Stimulated activated CD8-positive, alpha-beta memory T cell treated with anti-CD3 and anti-CD28 coated beads, Interleukin-12 subunit alpha, Interleukin-12 subunit beta, amount 100 ng/mL, for 1 hour (primary cell): ENCODE measurements at places on chromosomes 11 and 22.

DNA sequence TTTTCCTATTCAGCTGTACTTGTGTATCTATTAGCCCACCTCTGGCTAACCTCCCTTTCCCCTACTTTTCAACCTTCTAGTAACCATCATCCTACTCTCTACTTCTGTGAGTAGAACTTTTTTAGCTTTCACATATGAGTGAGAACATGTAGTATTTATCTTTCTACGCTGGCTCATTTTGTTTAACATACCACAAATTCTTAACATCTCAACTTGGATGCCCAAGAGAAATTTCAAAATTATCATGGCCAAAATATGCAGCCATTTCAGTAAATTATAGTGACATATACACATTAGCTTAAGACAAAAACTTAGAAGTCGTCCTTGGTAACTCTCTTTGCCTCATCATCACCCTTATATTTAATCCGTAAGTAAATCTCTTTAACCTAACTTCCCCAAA, 34.7 kb downstream of the LUZP2 start:
- no peak for DNase-seq

- peak; percentile 33 for DNase-seq
These were observed 626 bp upstream of the TBX10 start for GRCh38 chr11:67640021-67640757.

DNA sequence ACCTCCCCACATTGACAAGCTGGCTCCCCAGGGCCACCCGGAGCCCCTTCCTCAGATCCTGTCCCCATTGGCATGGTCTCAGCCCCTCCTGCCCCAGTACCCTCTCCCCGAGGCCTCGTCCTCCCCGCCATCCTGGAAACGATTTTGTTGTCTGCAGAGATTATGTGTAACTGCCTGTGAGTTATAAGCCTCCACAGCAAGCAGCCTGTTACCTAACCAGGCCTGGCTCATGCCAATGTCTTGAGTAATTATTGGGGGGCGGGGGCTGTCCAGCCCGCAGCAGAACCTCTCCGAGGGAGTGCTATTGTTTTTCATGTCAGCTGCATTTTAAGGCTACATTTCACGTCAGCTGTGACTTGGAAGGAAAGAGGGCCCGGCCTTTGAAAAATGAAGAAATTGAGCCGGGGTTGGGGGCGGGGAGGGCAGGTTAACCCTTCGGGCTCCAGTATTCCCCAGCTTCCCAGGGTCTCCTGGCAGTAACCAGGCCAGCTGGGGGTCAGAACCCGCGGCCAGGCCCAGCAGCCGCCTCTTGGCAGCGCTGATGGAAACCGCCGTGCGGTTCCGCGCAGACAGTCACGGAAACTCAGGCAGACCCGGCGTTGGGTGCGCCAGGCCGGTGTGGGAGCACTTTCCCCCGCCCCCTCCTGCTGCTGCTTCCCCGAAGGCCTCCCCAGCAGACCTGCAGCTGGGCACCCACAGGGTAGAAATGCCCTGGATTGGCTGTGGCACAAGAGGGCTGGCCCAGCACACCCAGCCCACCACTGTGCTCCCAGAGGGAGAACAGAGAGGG, 59.5 kb downstream of the CDKN1C start:
- DNase-seq, result no peak

DNA sequence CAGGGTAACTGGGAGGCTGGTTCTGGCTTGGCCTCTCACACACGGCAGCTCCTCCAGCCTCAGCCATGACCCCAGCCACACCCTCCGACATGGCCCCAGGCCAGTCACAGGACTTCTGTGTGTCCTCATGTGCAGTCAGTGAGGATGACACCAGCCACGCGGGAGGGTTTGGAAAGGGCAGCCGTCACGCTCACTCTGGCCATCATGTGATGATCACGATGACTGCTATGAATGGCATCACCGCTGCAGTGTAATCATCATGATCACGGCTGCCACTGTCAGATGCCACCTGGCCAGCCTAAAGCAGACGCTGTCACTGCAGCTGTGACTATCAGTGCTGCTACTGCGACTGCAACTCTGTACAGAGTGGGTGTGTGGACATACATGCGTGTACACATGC, 640.9 kb downstream of the BRD1 start:
- DNase-seq, result no peak

GRCh38 chr11:12223771-12224536, 113.6 kb downstream of the MICAL2 start:
- no peak for DNase-seq

DNA sequence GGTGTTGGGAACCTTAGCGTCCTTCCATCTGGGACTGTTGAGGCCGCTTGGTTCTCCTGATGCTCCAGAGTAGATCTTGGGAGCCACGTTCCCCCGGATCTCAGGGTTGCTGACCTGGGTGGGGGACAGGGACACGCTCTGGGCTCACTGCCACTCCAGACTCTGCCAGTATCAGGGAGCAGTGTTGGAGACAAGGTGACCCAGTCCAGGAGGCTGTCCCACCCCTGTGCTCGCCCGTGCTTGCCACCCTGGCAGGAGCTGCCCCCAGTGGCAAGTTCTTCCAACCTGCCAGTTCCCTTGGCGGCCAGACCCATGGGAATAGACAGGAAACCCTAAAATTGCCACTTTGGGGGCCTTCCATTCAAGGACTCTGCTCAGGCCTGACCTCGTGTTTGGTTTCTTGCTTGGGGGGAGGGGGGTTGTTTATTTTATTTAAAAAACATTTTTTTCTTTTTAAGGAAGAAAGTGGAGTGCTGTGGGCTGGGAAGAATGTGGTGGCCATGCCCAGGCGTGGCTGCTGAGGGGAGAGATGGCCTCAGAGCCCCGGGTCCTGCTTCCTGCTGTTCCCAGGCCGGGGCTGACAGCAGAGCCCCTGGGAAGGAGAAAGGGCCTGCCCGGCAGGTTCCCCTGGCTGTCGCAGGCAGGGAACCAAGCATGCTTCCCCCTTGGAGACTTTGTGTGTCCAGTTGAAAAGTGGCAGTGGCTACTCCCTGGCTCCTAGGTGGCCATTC, 7.2 kb downstream of the GRK2 start:
- no peak for DNase-seq

- DNase-seq, result no peak
These were observed 2.1 kb downstream of the CCDC73 start for GRCh38 chr11:32792111-32792947.

- DNase-seq, result peak; percentile 74
These were observed at the start of gene HIRA for GRCh38 chr22:19431649-19432132. Gene HIRA, minus strand, starts transcription at chr22:19431733. Its CDS starts 257 bp downstream, at chr22:19431476.

DNA sequence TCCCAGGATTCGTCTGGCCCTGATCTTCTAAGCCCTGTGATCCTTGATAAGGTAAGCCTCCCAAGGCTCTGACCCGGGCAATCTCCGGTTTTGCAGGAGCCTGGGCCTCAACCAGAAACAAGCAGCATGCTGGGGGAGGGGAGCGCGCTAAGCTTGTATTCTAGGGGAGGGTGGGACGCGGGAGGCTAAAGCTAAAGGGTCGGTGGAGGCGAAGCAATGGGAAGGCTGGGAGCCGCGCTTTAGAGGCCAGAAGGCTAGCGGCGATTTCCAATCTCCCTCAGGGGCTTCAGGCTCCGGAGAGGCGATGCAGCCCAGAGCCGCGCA, 753 bp downstream of the PTPN5 start:
- no peak for DNase-seq

- DNase-seq, result no peak
These were observed 33.2 kb downstream of the RTN4R start for GRCh38 chr22:20234760-20235388.

DNA sequence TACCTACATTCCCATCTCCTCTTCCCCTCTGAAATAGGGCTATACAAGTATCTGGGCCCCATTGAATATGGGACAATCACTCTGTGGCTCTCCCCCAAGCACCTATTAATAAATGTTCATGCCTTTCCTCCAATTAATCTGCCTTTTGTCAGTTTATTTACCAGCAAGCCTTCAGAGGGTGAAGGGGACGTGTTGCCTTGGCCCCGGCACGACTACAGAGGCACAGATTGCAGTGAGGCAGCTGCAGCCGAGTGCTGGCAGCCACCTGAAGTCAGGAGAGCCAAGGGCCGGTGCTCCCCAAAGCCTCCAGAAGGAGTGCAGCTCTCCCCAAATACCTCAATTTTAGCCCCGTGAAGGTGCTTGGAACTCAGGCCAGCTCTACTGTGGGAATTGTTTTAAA, 580.9 kb upstream of the B3GAT1 start:
- DNase-seq, result no peak

GRCh38 chr22:35740616-35741015, 22.9 kb downstream of the APOL5 start:
- no peak for DNase-seq

- DNase-seq, result no peak
These were observed 12.9 kb downstream of the MN1 start for GRCh38 chr22:27788500-27789288.

GRCh38 chr11:2214527-2215229, 43.1 kb upstream of the TH start:
- no peak for DNase-seq

DNA sequence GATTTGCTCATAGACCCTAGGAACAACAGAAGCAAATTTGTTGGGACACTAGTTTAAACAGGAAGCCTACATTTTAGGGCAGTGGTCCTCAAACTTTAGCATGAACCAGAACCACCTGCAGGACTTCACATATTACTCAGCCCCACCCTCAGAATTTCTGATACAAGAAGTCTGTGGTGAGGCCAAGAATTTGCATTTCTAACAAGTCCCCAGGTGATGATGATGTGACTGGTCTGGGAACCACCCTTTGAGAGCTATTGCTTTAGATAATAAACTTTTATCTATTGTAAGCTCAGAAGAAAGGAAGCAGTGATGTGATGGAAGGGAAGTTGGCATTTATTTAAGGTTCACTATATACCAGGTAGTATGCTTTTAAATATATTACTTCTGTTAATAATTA, 194.0 kb downstream of the FAM181B start:
- no peak for DNase-seq

- no peak for DNase-seq
These were observed 20.6 kb downstream of the MORC2 start for GRCh38 chr22:30947816-30948454.

GRCh38 chr11:88098289-88098688, 77.0 kb downstream of the RAB38 start:
- DNase-seq, result no peak

GRCh38 chr11:116697011-116697410, 75.8 kb downstream of the BUD13 start:
- no peak for DNase-seq

- DNase-seq, result no peak
These were observed 47.9 kb downstream of the CHRDL2 start for GRCh38 chr11:74683279-74683871.

- no peak for DNase-seq
These were observed 45.0 kb upstream of the MPPED2 start for GRCh38 chr11:30631148-30631547.

- DNase-seq, result no peak
These were observed 13.6 kb downstream of the MAFF start for GRCh38 chr22:38215156-38216038.

- DNase-seq, result no peak
These were observed 29.5 kb upstream of the SCUBE2 start for GRCh38 chr11:9120664-9121468.

GRCh38 chr22:35804421-35804820, 86.7 kb downstream of the APOL5 start:
- no peak for DNase-seq

- no peak for DNase-seq
These were observed 15.2 kb downstream of the ATXN10 start for GRCh38 chr22:45686836-45687235.

- DNase-seq, result no peak
These were observed 30.0 kb downstream of the FLRT1 start for GRCh38 chr11:64065712-64066111.

- DNase-seq, result no peak
These were observed 152.8 kb downstream of the CHST1 start for GRCh38 chr11:45512471-45513148.

DNA sequence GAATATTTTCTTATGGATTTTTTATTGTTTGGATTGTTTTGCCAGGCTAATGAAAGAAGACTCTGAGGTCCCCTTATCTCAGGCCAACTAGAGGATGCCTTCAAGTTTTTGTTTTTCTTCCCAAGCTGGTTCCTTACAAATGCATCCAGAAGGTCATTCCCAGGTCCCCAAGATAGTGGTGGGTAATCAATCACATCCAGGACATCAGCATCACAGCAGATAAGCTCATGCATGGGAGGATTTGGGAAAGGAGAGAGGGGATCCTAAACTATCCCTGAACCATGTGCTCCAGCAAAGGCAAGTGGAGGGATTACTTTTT, 20.7 kb downstream of the FZD4 start:
- no peak for DNase-seq

DNA sequence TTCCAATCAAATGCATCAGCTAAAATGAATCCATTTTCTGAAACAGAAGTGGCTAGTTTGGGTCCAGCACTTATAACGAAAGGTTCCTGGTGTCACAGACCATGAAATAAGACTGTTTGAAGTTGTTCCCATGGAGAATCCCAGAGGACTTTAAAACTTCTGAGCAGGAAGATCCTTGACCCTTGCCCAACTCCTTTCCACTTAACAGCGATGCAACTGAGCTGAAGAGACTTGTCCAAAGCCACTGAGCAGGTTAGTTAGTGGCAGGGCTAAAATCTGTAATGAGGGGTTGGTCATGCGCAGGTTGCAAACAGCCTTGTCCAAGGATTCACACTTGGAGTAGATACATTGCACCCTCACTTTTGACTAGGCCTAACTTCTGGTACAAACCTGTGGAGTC, 1.3 kb downstream of the RAB38 start:
- DNase-seq, result no peak

- no peak for DNase-seq
These were observed 514.7 kb downstream of the CNTN5 start for GRCh38 chr11:99535406-99535805.

DNA sequence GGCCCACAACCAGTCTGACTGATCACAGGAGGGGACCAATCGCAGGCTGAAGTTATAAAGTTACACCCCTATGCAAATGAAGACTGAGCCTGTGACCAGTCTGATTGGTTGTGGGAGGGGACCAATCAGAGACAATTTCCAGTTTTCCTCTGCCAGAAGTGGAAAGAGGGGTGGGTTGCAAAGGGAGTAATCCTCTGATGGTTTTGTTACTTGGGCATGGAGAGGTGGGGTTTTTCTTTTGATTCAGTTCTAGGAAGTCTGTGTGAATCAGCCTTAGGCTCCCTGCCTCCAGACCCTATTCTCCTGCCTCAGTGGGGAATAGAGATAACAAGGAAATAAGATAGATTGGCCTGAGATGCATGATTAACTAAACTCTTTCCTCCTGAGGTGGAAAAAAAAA, 9.9 kb downstream of the OR6M1 start:
- DNase-seq, result no peak

DNA sequence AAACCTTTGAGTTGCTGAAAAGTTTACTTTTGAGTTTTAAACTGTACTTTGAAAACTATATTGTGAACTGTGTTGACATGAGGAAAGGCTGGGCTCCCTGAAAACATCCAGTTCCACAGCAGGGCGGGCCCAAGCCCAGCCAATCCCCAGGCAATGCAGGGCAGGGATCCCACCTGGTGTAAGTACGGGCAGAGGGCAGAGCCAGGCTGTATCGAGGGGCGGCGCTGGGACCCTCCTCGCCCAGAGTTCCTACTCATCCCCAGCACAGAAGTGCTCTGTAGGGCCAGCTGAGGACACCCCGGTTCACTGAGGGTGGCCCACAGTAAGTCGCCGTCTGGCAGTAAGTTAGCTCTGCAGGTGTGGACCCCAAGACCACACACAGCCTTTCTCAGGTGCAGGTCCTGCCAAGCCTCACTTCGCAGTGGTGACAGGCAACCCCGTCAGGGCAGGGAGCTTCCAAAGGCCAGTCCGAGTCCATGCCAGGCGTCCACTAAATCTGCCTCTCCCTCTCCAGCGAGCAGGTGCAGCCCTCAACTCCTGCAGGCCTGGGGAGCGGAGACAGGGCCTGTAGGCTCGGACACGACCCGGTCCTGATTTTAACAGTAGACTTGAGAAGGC, 6.3 kb downstream of the RASSF7 start:
- no peak for DNase-seq

GRCh38 chr11:68574308-68574707, 110.0 kb upstream of the GAL start:
- no peak for DNase-seq

- DNase-seq, result no peak
These were observed 105.5 kb upstream of the TOP3B start for GRCh38 chr22:22087854-22088657.
